ENCODE measurements at places on chromosomes 7 and 10.

DNA sequence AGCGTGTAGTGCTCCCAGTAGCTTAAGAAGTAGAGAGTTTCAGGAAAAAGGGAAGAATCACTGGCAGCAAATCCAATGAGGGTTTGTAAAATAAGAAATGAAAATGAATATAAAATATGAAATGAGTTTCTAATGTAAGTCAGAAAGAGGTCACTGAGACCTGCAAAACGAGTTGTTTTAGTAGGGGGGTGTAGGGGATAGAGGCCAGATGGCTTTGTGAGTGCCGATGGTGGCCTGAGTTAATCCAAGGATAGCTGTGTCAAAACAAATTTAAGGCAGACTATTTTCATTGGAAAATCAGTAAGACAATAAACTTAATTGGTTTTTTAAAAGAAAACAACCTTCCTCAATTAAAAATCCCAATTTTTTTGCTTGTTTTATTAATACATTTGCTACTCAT lies 745 bp upstream of the ASB15 start:
- no peak for DNase-seq

DNA sequence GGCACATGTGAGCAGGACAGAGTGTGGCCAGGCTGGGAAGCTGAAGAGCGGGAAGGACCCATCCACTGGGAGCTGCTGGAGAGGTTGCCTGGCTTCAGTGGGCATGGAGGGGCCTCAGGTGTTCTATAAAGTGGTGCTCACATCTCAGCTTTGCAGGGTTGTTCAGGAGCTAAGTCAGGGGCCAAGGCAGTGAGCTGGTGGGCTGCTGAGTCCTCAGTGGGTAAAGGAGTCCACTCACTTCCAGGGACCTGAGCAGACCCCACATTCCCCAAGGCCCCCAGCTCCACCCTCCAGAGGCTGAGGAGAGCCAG lies 28.8 kb upstream of the C10orf53 start:
- no peak for DNase-seq

DNA sequence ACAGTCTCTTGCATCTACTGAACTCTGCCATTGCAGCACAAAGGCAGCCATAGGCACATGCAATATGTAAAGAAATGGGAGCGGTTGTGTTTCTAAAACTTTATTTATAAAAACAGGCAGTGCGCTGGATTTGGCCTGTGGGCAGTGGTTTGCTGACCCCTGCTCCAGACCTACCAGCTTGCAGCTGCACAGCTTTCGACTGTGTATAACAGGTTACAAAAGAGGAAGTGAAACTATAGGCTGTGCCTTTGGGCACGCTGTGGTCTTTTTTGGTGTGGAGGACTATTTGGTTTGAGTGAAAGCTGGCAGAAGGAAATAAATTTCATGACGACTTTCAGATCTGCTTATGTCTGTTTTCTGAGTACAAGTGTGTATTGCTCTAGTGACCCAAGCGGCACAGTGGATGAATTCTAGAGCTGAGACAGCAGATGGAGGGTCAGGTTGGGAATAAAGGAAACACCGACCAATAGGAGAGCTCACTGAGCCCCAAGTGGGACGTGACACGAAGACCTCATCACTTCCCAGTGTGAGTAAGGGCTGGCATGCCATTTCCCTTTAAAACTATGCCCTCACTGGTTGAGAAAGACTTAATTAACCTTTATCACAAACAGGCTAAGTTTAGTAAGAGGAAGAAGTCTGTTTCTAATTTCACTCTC lies 152.7 kb downstream of the ANK3 start:
- peak; percentile 4 for DNase-seq

DNA sequence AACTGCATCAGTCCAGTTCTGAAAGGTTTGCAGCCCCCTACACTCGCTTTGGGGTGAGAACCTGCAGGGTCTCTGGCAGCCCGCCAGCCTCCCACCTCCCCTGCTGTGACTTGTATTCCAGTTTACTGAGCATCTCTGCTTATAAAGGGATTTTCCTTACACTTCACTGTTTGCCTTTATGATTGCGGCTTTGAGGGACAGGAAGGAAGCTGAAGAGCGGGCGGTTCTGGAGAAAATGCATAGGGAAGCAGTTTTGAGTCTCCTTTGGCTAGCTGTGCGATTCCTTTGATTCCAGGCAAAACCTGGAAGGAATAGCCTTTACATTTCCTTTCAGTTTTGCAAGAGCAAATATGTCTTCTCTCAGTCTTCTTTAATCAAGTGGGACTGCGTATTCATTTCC lies 65.0 kb upstream of the TRIM8 start:
- no peak for DNase-seq

- DNase-seq = no peak
These were observed 14.9 kb upstream of the PLEKHA1 start for GRCh38 chr10:122359621-122360020.

DNA sequence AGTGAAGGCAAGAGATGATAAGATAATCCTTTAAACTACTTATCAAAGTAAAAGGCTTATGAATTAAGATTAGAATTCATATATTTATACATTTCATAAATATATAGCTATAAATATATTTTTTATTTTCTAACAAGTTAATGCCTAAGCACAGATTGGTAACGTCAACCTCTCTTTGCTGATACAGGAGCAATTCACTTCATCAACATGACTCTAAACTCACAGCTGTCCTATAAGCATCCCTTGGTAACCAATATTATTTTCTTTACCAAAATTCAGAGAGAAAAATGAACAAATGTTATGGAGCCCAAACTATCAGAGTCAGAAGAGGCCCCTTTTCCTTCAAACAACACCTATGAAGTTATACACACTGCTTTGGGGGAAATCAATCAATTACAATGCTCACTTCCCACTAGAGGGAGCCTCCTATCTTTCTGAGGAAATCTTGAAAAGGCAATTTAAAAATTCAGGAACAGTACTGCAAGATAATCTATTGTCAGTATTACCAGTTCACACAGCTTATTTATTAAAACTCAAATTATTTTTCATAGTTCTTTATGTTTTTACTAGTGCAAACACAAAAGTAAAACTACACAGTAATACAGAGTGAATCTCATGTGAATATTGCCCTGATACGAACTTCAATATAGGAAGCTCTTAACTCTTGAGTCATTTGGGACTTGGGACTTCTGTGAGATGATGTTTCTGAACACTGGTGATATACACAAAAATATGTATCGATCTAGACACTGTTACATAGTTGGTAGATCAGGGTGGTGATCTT lies 51.0 kb upstream of the NOBOX start:
- DNase-seq = no peak

DNA sequence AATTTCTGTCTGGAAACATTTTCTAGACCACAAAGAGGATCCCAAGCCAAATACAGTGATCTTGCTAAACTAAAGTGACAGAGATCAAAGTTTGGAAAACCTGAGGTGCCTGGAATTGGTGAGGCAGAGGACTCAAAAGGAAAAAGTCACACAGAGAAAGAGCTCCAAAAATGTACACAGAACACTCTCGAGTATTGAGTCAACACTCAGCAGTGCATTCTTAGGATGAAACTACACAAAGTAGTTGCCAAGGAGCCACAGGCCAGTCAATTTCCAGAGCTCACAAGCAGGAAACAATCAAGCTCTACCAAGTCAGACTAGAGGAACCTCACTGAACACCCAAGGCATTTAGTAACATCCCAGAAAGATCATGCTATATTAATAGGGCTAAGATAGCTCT lies 61.3 kb downstream of the MICU1 start:
- no peak for DNase-seq

DNA sequence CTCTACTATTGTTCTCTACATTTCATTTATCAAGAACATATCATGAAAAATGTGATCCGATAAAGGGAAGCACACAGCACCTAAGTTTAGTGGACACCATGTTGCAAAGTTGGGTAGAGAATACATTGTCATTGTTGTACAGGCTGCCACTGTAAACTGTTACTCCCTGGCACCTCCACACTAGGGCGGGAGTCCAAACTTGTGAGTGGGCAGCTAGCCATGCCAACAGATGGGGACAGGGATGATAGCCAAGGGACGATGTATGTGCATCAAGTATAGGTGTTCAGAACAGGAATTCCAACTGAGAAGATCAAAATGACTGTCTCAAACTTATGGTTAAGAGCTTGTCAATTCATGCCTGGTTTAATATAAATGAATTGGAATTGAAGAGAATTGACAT lies 31.1 kb upstream of the COMMD3 start:
- DNase-seq = no peak

GRCh38 chr7:55554038-55554437 lies 18.3 kb downstream of the VOPP1 start:
- no peak for DNase-seq

DNA sequence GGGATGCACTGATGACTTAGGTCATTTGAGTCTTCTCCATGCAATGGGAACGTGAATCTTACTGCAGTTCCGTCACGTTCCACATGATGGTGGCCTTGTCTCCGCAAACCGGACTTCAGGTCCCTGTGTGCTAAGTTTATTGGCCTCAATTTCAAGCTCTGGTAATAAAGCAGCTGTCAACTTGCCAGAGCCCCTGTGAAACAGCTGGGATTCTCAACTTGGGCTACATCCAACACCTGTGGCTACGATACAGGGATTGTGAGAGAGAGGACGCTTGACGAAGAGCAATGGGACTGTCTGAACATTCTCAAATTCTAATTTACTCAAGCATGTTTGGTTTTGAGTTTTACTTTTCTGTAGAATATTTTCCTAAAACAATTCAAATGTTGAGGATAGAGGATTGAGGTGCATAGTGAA lies 174.2 kb downstream of the PTN start:
- DNase-seq = peak; percentile 3

GRCh38 chr10:29099001-29099400 lies 189.9 kb upstream of the LYZL1 start:
- no peak for DNase-seq

- DNase-seq = no peak
These were observed 115.6 kb downstream of the LHFPL3 start for GRCh38 chr7:104444017-104444416.

DNA sequence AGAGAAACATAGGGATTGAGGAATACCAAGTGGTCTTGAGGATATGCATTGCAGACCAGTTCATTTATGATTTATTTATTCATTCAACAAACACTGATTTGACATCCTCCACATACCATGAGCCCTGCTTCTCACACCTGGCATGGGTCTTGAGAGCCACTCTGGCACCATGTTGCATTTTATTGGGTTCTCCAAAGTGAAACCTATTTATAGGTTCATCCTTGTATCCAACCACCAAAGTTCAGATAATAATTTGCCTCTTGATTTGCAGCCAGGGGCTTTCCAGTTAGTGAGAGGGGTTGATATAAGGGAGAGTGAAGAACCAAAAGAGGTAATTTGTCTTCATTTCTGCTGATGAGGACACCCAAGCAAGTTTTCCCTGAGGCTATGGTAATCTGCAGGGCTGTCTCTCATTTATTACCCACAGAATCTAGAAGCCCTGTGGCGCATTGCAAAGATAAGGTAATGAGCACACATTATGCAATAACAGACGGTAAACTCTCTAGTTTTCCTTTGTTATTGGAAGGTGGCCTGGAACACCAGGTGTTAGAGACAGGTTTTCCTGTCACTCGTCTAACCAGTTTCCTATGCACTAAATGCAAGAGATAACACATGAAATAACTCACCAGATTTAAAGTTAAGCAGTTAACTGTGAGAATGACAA lies 28.8 kb upstream of the ICA1 start:
- DNase-seq = no peak

DNA sequence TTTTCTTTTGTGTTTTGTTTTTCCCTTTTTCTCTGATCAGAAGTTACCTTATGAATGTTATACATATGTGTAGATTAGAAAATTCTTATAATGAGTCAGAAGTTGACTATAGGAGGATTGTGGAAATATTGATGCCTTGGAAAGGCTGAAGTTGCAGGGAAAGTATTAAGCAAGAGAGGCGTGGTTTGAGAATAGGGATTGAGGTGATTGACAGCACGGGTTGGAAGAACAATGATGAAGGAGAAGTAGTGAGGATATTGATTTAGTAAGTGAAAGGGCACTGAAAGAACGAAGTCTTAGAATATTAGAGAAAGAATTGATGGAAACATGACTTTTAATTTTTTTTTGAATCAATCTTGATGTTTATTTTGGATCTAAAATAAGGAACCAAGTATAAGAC lies 176.0 kb downstream of the EXOC4 start:
- no peak for DNase-seq

DNA sequence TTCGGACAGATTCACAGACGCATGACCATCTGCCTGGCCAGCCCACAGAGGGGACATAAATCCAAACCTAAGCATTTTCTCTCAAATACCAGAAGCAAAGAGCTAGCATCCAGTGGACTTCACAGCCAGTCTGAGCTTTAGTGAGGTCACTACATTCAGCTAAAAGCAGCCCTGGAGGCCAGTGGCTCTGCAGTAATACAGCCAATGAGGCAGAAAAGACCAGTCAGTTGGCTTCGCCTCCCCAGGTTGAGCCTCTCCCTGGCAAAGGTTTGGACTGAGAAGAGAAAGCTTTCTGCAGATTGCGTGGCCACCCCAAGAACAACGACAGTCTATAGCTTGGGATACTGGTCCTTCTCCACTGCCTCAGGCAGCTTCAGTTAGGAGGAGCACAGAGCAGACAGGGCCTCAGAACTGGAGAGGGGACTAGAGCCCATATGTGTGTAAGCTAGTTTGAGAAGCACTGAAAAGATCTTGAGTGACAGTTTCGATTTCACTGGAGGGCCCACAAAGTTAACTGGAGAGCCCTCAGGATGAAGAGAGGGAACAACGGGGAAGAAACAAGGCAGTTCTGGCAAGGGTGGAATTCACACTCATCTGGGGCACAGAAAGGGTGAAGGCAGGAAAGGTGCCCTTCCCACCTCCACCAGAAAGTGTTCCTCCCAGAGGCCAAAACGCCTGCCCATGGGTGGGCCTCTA lies 3.8 kb downstream of the WDR91 start:
- DNase-seq = no peak

DNA sequence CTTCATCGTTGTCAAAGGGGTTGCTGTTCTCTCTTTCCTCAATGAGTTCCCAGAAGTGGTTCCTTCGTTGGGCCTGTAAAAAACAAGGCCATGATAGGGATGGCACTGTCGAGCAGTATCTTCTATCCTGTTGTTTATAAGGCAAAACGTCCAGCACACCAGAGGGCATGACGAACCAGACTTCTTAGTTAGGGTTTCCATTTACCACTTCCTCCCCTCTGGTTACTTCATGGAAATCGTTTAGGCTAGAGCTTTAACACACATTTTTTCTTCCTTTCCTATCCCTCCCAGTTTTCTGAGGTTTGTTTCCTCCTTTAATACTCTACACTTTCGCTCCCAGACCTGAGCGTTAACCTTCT lies 24.7 kb downstream of the MKRN1 start:
- DNase-seq = no peak

DNA sequence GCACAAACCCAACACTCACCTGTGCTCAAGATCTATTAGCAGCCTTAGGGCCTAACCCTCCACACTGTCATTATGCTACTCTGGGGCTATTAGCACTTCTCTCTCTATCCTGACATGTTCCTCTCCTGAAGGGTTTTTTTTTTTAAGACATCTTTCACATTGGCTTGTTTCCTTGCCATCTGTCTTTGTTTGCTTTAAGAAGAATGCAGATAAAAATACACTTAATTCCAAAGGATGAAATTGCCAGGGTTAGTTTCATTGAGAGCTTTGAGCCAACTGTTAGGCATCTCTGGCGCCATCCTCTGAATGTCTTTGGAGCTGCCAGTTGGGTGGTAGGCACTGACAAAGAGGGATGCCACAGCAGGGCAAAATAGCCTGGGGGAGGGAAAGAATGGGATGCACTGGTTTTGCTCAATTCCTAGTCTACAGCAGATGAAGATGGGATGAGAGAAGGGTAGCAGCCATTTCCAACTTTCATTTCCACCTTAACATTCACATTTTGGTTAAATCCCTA lies 399.2 kb downstream of the SORCS1 start:
- DNase-seq = no peak

- DNase-seq = no peak
These were observed 703 bp downstream of the RBP3 start for GRCh38 chr10:47348661-47349470.

All from gastrocnemius medialis (tissue), 4 donors.